Thymus (tissue), 14 donors: ENCODE measurements at places on chromosomes 5 and 9. TPM values are rescaled to one million over a fixed set of nuclear protein-coding genes. Genes with fewer than 3 reads are reported as not detected.

DNA sequence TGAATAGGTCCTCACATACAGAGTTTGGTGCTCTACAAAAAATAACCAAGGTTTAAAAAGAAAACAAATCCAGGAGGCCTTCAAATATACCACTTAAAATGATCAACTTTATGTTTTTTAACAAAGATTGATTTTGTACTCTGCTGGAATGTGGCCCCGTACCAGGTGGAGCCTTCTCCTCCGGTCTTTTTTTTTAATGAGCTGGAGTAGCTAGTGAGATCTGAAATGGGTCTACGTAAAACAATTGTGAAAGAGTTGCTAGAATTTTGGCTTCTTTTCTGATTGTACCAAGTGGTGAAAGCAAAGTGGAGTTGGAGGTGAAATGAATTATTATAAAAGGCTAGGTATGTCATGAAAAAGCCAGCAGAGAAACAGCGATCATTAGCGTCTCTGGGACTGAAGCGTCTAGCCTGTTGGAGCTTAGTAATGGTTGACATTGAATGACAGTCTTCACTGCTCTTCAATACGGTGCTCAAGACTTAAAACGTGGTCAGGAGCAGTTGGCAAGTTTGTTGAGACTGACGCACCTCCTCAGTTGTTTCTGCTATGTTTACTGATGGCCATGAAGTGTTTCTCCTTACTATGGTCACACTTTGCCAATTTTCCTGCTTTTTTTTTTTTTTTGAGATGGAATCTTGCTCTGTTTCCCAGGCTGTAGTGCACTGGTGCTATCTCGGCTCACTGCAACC lies 84.4 kb downstream of the DAPK1 start:
- no peak for DNase-seq

- DNase-seq: peak; percentile 63
Observed at GRCh38 chr9:129868872-129869486, 33.7 kb downstream of the USP20 start.

DNA sequence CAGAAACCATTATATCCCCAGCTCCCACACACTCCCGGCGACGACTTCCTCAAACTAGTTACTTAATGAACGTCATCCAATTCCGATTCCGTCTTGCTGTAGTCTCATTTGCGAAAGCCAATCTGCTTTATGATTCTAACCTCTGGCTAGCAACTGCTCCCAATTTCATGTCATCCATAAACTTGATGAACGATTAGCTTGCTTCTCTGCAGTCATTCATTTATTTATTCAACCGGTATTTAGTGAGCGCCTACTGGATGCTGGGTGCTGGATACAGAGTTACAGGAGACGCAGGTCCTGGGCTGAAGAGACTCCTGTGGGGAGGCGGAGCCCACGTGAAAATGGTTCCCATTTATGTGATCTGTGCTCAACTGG lies 46.2 kb downstream of the TSPAN17 start:
- DNase-seq: no peak

Gene OGN
- 10.1 TPM for total RNA-seq

GRCh38 chr5:161051920-161052500 lies 200.0 kb upstream of the ATP10B start:
- DNase-seq: no peak

DNA sequence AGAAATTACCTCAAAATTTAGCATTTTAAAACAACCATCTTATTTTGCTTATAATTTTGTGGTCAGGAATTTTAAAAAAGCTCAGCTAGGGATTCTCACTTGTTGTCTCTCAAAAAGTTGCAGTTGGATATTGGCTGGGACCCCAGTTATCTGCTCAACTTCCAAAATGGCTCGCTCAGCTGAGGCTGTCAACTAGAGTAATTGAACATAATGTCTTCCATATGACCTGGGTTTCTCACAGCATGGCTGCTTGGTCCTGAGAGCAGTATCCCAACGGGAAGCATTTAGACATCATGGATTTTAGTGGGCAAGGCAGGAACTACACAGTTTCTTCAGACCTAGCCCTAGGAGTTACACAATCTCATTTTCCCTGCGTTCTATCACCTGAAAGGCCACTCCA lies 63.6 kb upstream of the SPEF2 start:
- no peak for DNase-seq

DNA sequence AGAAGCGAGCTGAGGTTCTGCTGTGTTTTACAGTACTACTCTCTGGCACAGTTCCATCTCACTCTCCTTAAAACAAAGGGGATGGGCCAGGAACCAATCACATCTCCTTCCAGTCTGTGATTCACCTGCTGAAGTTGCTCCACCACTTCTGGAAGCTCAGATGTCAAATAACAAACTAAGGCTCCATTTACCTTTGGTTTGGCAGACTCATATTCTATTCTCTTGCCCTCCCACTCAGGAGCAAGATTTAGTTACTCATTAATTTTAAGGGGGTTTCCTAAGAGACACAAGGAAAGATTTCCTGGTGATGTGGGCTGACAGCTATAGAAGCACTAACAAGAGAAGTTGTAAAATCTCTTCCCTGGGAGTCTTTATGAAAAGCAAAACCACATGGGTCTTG lies 37.8 kb upstream of the KIF2A start:
- DNase-seq: no peak
